ENCODE measurements at places on chromosomes 4 and X.

DNA sequence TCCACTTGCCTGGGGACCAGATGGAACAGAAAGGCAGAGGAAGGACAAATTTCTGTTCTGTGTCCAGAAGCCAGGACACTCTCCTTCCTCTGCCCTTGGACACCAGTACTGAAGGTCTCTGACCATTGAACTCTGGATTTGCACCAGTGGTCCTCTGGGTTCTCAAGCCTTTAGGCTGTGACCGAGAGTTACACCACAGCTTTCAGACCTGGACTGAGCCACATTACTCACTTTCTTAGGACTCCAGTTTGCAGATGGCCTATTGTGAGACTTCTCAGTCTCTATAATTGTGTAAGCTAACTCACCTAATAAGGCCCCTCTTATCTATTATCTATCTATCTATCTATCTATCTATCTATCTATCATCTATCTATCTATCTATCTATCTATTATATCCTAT, 295.3 kb upstream of the GALNTL6 start:
- DNase-seq = no peak

GRCh38 chr4:92825256-92825655, 521.5 kb downstream of the GRID2 start:
- DNase-seq = no peak

- DNase-seq = no peak
Measured at GRCh38 chrX:152899111-152899873, 1.4 kb downstream of the ZNF185 start.

DNA sequence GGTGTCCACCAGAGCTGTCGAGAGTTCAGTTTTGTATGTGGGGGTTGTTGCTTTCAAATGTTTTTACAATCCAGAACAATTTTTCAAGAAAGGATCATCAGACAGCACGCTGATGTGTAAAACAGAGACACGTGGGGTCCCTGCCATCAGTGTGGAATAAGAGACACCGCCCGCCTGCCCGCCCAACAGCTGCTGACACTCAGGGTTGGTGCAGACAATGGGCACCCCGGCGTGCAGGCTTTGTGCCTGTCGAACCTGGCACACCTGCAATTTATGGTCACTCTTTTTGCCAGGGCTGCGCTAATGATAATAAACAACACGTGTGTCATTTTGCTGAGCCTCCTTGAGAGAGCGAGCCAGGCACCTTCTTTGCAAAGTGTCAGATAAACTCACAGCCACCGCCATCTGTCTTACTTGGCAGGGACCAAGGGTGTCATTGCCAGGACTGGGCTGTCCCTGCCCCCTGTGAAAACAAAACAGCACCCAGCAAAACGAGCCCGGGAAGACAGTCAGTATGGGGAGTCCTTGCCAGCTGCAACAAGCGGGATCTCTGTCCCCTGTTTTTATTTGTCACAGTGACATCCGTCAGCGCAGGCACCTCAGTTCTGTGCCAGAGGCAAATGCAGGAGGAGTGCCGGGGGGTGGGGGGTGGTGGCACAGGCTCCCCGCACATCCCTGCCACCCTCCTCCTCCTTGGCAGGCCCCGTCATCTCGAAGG, 69.1 kb downstream of the PSAPL1 start:
- no peak for DNase-seq

- DNase-seq = no peak
Measured at GRCh38 chr4:69640289-69640688, 847 bp upstream of the UGT2A2 start.

DNA sequence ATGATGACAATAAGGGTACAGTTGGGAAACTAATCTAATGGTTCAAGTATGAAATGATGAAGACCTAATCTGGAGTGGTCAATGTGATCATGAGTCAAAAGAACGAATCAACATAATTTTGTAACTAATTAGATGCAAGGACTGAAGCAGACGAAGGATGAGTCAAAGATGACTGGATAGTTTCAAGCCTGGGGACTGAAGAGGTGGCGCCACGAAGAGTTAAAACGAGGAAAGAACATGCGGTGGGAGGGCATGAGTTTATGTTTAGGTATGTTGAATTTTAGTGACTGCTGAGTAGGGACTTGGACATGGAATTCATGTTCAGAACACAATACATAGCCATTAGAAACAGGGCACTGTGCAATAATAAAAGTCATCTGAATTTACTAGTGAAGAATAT, 221.5 kb upstream of the FAM241A start:
- no peak for DNase-seq

DNA sequence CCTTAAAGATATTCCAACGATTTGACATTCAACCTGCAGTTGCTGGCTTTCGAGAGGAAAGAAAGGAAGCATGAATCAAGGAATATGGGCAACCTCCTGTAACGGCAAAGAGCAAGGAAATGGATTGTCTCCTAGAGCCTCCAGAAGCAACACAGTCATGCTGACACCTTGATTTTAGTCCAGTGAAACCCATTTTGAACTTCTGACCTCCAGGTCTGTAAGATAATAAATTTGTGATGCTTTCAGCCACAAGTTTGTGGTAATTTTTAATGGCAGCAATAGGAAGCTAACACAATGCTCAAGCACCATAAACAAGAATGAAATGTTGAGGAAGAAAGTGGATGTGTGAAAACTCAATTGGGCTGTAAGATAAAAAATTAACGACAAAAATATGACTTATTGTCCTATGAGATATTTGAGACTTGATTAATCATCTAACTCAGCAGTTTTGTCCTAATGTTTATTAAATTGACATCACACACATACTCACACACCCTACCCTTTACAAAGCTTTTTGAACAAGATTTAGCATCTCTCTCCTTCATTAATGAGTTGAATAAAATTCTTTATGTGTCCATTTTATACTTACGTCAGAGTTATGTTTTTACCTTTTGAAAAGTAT, 857.2 kb upstream of the INTU start:
- DNase-seq = no peak

- no peak for DNase-seq
Measured at GRCh38 chrX:16999275-16999674, 52.8 kb downstream of the REPS2 start.

DNA sequence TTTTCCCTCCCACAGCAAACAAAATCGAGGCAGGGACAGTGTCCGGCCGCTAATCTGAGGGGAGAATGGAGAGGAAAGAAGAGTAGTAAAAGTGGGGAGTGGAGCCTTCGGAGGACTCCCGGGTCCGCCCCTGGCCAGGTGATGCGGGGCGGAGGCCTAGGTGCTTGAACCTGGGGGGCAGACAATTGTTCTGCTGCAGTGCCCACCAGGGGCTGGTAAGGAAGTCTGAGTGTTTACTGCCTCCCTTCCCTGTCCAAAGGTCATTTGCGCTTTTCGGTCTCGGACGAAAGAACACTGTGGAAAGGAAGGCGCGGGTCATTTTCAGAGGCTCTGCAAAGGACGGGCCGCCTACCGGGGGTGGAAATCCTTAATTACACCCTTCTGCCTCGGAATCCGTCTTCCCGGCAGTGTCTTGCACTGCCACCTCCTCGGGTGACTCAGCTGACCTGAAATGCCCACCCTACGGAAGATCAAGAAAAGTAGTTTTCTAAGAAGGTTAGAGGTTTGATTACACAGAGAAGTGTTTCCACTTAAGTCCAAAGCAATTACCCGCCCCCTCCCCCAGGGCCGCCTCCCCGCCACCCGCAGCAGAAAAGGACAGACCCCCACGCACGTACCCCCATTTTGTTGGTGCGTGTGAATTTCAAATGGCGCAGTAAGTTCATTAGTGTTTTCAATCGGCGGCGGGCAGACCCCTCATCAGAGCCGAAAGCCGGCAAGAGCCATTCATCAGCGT, 99.9 kb upstream of the TENM3 start:
- DNase-seq = no peak

DNA sequence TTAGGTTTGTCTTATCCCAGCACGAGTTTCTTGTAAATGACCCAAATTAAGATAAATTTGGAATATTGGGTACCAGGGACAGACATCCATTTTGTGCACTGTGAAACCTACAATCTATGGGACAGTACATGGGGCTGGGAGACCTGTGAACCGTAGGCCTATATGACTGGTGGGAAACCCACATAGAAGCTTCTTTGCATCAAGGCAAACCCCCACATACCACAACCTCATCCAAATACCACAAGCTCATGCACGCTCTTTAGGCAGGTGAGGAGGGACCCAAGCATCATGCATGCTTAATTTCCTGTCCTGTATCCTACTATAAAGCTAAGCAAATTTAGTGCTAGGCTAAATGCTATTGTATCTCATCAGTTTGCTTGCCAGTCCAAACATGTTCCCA, 47.8 kb downstream of the NIPAL1 start:
- DNase-seq = no peak

GRCh38 chrX:24018809-24019208, 8.2 kb downstream of the KLHL15 start:
- DNase-seq = no peak

Measured in lung microvascular endothelial cell (primary cell).